ENCODE measurements at places on chromosomes 7 and 10.

DNA sequence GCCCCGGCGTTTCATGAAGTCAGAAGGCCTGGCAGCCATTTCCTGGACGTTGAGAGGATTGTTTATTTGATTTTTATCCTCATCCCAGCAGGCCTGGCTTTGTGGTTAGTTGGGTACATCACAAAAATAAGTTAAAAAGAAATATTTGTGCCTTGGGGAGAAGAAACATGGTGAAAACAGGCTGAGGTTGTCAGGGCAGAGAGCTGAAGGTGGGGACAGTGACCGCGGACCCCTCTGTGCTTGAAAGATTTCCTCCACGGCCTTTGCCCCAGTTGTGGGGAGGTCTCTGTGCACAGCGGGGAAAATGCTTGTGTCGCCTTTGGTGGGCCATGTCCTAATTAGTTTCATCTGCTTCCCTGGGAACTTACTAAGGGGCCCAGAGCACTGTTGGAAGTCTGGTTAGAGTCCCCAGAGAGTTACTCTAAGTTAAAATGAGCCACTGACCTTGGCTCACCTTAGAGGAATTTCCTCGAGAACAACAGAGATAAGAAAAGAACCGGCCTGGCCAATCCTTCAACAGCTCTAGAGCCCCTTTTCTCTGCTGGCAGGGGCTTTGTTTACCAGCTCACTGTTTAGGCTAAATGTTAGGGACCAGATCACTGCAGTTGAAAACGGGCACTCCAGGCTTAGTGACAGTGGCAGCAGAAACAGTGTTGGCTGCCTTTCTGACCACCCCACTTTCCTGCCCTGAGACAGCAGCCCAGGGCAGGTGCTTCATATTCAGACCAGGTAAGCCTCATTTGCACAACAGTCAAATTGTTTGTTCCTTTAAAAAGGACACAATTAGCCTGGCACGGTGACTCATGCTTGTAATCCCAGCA is 37.9 kb downstream of the CRCP start:
- H3K27me3 ChIP-seq, result no peaks in the 10 kb centered on the region
- no peak overlapping the region for H3K4me3 ChIP-seq
- H3K27ac ChIP-seq, result no peak overlapping the region
- DNase-seq, result no peak
- H3K4me1 ChIP-seq, result no peaks in the 10 kb centered on the region

DNA sequence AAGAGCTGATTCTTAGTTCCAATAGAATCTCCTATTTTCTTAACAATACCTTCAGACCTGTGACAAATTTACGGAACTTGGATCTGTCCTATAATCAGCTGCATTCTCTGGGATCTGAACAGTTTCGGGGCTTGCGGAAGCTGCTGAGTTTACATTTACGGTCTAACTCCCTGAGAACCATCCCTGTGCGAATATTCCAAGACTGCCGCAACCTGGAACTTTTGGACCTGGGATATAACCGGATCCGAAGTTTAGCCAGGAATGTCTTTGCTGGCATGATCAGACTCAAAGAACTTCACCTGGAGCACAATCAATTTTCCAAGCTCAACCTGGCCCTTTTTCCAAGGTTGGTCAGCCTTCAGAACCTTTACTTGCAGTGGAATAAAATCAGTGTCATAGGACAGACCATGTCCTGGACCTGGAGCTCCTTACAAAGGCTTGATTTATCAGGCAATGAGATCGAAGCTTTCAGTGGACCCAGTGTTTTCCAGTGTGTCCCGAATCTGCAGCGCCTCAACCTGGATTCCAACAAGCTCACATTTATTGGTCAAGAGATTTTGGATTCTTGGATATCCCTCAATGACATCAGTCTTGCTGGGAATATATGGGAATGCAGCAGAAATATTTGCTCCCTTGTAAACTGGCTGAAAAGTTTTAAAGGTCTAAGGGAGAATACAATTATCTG is 1.6 kb downstream of the LRRTM3 start:
- H3K27ac ChIP-seq, result no peak overlapping the region
- H3K36me3 ChIP-seq, result no peaks in the 10 kb centered on the region
- no peak for DNase-seq
- H3K27me3 ChIP-seq, result no peaks in the 10 kb centered on the region
- no peaks in the 10 kb centered on the region for H3K4me1 ChIP-seq

- H3K27me3 ChIP-seq, result no peaks in the 10 kb centered on the region
- H3K4me1 ChIP-seq, result no peaks in the 10 kb centered on the region
- no peak overlapping the region for H3K4me3 ChIP-seq
- no peak overlapping the region for H3K27ac ChIP-seq
- DNase-seq, result peak; percentile 85
These were observed 11.0 kb downstream of the GHRHR start for GRCh38 chr7:30974605-30975255.

DNA sequence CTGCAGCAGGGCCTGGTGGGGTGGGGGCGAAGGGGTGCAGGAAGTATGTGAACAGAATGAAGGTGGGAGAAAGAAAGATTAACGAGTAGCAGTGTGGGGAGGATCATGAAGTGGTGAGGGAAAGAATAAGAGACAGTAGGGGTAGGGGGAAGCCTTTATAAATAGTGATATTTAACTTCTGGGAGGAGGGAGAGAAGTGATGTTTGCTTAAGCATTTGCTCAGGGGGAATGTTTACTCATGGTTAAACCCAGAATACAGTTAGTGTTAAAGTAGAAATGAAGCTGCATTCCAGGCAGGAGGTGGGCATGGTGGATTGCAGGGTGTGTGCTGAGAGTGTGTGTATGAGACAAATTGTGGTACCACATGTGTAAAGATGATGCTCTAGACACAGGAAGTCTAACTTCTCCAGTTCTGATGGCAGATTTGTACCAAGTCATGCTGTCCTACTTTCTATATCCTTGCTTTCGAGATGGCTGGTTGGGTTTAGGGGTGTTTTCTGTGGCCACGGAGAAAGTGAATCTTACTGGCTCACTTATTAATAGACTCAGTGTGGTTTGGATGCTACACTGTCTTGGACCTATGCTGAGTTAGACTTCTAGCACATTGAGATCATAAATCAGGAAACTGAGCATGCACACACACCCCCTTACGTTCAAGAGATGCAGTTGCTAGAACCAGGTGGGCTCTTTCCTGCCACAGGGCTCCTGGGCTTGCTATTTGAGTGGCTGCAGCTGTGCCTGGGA is 10.6 kb upstream of the DNMBP start:
- no peak for DNase-seq
- H3K27ac ChIP-seq, result no peak overlapping the region
- no peaks in the 10 kb centered on the region for H3K27me3 ChIP-seq
- no peaks in the 10 kb centered on the region for H3K36me3 ChIP-seq
- H3K4me3 ChIP-seq, result no peak overlapping the region

GRCh38 chr10:71989661-71990454 is 25.7 kb downstream of the CHST3 start:
- no peaks in the 10 kb centered on the region for H3K27me3 ChIP-seq
- H3K36me3 ChIP-seq, result no peaks in the 10 kb centered on the region
- no peaks in the 10 kb centered on the region for H3K4me1 ChIP-seq
- DNase-seq, result no peak

GRCh38 chr7:74627661-74628411 is 29.7 kb upstream of the GTF2I start:
- no peak overlapping the region for H3K27ac ChIP-seq
- DNase-seq, result no peak
- no peak overlapping the region for H3K4me3 ChIP-seq

DNA sequence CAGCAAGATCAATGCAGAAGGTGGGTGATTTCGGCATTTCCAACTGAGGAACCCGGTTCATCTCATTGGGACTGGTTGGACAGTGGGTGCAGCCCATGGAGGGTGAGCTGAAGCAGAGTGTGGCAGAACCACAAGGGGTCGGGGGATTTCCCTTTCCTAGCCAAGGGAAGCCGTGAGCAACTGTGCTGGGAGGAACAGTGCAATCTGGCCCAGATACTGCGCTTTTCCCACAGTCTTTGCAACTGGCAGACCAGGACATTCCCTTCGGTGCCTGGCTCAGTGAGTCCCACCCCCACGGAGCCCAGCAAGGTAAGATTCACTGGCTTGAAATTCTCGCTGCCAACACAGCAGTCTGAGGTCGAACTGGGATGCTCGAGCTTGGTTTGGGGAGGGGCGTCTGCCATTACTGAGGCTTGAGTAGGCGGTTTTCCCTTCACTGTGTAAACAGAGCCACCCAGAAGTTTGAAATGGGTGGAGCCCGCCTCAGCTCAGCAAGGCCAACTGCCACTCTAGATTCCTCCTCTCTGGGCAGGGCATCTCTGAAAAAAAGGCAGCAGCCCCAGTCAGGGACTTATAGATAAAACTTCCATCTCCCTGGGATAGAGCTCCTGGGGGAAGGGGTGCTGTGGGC is 58.6 kb upstream of the SLC26A5 start:
- no peaks in the 10 kb centered on the region for H3K27me3 ChIP-seq
- no peaks in the 10 kb centered on the region for H3K36me3 ChIP-seq
- no peak overlapping the region for H3K27ac ChIP-seq
- no peaks in the 10 kb centered on the region for H3K4me1 ChIP-seq

GRCh38 chr10:89648074-89648473 is 3.0 kb upstream of the PANK1 start:
- no peaks in the 10 kb centered on the region for H3K36me3 ChIP-seq
- H3K4me1 ChIP-seq, result no peaks in the 10 kb centered on the region
- H3K4me3 ChIP-seq, result no peak overlapping the region
- H3K27ac ChIP-seq, result no peak overlapping the region
- H3K27me3 ChIP-seq, result no peaks in the 10 kb centered on the region

- H3K4me1 ChIP-seq, result no peaks in the 10 kb centered on the region
- no peaks in the 10 kb centered on the region for H3K27me3 ChIP-seq
- DNase-seq, result no peak
- H3K27ac ChIP-seq, result no peak overlapping the region
- no peaks in the 10 kb centered on the region for H3K36me3 ChIP-seq
These were observed 42.8 kb upstream of the SLC13A1 start for GRCh38 chr7:123242467-123243092.

- no peak overlapping the region for H3K27ac ChIP-seq
- H3K36me3 ChIP-seq, result no peaks in the 10 kb centered on the region
- no peak for DNase-seq
- H3K4me1 ChIP-seq, result no peaks in the 10 kb centered on the region
These were observed 2.0 kb upstream of the TSPAN14 start for GRCh38 chr10:80452069-80452468.

- no peaks in the 10 kb centered on the region for H3K36me3 ChIP-seq
- no peak for DNase-seq
- no peak overlapping the region for H3K4me3 ChIP-seq
These were observed 46.5 kb downstream of the INHBA start for GRCh38 chr7:41656366-41656765.

DNA sequence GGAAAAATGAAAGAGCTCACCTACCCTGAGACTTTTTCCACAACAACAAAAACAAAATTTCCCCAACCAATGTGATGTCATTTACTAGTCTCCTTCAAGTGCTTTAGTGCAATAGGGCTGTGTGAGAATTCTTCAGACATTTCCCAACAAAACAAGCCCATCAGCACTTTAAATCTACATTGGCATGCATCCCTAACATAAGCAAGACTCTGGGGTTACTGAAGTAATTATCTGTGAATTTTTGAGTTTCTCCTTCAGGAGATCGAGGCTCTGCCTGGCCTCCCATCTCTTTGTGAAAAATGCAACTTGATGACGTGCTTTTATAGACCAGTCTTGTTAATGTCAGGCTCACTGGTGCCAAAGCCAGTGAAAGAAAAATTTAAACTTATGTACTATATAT is 255.6 kb downstream of the GFRA1 start:
- no peak for DNase-seq
- no peaks in the 10 kb centered on the region for H3K36me3 ChIP-seq
- no peaks in the 10 kb centered on the region for H3K27me3 ChIP-seq

DNA sequence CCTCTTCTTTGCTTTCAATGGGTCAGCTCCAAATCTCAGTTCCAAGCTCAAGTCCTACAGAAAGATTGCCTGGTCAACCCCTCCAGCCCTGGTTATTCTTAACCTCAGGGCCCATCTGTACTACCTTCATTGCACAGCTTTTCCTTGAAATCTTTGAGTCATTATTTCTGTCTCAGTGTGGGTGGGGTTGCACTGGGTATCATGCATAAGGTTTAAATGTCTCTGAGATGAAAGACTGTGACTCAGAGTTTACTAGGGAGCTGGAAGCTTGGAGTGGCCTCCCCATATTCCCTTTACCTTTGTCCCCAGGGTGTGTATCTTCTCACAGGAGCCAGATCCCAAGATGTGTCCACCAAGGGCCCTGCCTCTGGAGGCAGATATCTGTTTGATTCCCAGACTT is 3.3 kb upstream of the OR6V1 start:
- no peak for DNase-seq
- no peak overlapping the region for H3K4me3 ChIP-seq
- no peaks in the 10 kb centered on the region for H3K4me1 ChIP-seq

GRCh38 chr7:2856388-2857169 is 12.5 kb upstream of the GNA12 start:
- no peak overlapping the region for H3K4me3 ChIP-seq
- H3K27ac ChIP-seq, result no peak overlapping the region
- DNase-seq, result no peak
- H3K27me3 ChIP-seq, result no peaks in the 10 kb centered on the region
- no peaks in the 10 kb centered on the region for H3K4me1 ChIP-seq
- H3K36me3 ChIP-seq, result no peaks in the 10 kb centered on the region

DNA sequence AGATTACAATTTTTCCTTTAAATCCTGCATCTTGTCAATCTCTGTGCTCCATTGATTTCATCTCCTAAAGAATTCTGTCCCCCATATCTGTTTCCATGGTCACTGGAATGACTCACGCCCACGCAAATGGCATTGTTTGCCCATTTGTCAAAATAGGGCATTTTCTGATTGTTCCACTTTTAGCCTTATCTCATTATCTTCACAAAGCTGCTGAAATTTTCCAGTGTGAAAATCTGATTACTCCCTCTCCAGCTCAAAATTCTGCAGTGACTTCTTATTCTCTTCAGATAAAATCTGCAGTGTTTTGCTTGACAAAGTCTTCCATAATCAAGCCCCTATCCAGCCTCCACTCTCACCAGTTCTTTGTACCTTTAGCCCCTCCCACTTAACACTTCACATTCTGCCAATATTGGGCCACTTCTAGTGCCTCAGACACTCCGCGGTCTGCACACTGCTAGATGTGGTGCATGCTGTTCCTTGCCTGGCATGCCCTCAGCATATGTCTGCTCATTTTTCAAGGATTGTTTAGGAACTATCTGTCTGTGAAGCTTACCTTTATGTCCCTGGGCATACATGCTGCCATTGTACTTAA is 33.9 kb upstream of the CTTNBP2 start:
- H3K27ac ChIP-seq, result no peak overlapping the region
- H3K4me1 ChIP-seq, result no peaks in the 10 kb centered on the region
- peaks cover 1% of the 10 kb centered on the region for H3K27me3 ChIP-seq
- H3K36me3 ChIP-seq, result no peaks in the 10 kb centered on the region

GRCh38 chr10:34864149-34865067 is 49.3 kb upstream of the PARD3 start:
- H3K4me1 ChIP-seq, result peaks cover 6% of the 10 kb centered on the region
- DNase-seq, result no peak
- H3K27ac ChIP-seq, result no peak overlapping the region
- no peak overlapping the region for H3K4me3 ChIP-seq
- H3K36me3 ChIP-seq, result no peaks in the 10 kb centered on the region

GRCh38 chr10:15660990-15661389 is 58.7 kb downstream of the ITGA8 start:
- no peaks in the 10 kb centered on the region for H3K4me1 ChIP-seq
- H3K36me3 ChIP-seq, result peaks cover 16% of the 10 kb centered on the region
- no peak overlapping the region for H3K4me3 ChIP-seq
- DNase-seq, result no peak

GRCh38 chr10:52879091-52879807 is 106.7 kb upstream of the MBL2 start:
- H3K27me3 ChIP-seq, result no peaks in the 10 kb centered on the region
- H3K36me3 ChIP-seq, result no peaks in the 10 kb centered on the region
- no peaks in the 10 kb centered on the region for H3K4me1 ChIP-seq
- H3K4me3 ChIP-seq, result no peak overlapping the region
- DNase-seq, result no peak

GRCh38 chr10:106132956-106133355 is 1031.5 kb downstream of the SORCS1 start:
- H3K4me3 ChIP-seq, result no peak overlapping the region
- H3K27me3 ChIP-seq, result no peaks in the 10 kb centered on the region
- DNase-seq, result no peak
- H3K4me1 ChIP-seq, result no peaks in the 10 kb centered on the region

Measured in aorta (tissue), 5 donors.